Kidney (tissue), 22 donors: ENCODE measurements at places on chromosomes 3 and 15. TPM values are rescaled to one million over a fixed set of nuclear protein-coding genes. Genes with fewer than 3 reads are reported as not detected.

The SCAANT1 gene
- polyA plus RNA-seq = not detected

The PLCH1 gene
- 1.6 TPM for polyA plus RNA-seq

The LPP gene
- polyA plus RNA-seq = 6.7 TPM

The MFN1 gene
- 16.6 TPM for polyA plus RNA-seq

The PRSS50 gene
- polyA plus RNA-seq = 0.19 TPM

The COMMD4 gene
- polyA plus RNA-seq = 162 TPM

The TMCO5A gene
- not detected for polyA plus RNA-seq

The COLQ gene
- polyA plus RNA-seq = 1.2 TPM

DNA sequence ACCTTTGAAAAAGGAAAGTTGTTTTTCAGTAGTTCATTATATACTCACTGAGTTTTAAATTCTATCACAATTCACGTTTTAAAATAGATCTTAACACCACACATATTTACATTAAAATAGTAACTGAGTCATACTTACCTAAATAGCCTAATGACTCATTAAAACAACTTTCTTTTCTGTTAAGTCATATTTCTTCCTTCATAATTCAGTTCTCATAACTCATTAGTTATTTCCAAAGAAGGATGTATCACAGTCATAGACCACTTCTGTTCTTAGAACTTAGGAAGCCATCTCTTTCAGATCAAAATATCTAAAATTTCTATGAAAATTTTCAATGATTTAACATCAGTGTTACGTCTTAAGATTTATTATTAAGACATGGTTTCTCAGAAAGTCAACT lies 885.9 kb downstream of the FHIT start:
- DNase-seq = no peak

DNA sequence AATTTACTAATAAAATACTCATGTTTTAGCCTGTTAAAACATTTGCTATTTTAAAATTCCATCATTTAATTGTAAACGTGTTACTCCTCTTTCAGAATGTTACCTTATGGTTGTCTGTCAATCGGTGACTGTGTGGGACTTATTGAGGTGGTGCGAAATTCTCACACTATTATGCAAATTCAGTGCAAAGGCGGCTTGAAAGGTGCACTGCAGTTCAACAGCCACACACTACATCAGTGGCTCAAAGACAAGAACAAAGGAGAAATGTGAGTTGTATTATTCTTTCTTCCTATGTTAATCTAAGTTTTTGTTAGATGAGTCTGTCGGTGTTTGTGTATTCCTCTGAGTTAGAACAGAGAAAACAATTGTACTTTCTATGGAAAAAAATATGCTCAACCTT lies 21.7 kb downstream of the KCNMB3 start:
- DNase-seq = no peak

DNA sequence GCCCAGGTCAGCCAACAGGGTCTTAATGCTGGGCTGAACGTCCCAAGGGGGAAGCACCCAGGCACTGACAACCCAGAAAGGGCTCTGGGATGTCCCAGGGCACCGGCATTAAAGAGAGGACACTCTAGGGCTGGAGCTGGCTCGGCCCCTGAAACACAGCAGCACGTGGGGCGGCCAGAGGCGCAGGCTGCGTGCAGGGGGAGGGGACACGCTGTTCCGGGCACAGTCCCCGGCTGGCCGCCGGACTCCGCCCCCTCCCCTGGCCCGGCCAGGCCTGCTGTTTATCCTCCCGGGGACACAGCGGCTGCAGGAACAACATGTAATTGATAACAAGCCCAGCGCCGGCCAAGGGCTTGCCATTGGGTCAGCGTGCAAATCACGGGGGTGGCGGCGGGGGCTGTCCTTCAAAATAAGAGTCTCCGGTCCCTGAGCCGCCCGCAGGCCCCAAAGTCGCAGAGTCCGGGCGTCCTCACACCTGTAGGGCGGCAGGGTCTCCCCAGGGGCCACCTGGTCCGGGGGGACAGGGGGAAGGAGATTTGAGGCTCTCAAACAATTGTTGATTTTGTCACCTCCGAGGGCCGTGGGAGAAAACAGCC lies 1.3 kb downstream of the KLF15 start:
- peak; percentile 82 for DNase-seq

GRCh38 chr3:8278448-8278847 lies 223.2 kb upstream of the LMCD1 start:
- DNase-seq = no peak

DNA sequence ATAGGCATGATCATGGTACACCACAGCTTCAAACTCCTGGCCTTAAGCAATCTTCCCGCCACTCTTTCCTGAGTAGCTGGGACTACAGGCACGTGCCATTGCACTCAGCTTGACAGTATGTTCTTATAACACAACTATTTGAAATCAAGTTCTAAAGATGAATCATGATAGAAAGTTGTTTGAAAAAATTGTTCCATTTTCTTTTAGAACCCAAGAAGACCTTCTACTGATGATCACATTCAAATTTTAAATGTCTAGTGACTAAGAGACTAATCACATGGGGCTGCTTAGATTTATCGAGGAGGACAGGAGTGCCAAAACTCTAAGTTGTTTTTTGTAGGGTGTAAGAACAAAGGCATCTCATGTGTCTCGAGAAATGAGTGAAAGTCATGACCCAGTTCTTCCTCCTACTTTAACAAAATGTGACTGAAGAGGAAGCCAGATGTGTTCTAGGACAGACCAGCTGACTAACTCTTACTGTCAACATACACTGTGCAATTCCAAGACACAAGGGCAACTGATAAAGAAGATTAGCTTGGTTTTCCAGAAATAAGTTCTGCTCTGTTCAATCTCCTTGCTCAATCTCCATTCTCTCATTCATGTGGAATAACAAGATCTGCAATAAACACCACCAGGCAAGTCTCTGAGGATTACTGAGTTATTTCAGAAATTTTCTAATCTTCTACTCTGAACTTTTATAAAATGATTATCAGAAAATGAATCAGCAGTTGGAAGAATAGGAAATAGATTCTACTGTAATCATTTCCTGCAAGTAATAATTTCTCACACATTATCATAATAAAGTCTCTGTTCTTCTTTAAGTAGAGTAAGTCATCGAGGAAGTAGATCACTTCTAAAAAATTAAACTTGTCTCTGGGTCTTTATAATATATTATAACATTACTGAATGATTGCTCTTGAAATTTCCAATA lies 122.6 kb upstream of the CCNL1 start:
- no peak for DNase-seq

GRCh38 chr3:55516392-55517030 lies 29.4 kb upstream of the WNT5A start:
- DNase-seq = no peak

- peak; percentile 8 for DNase-seq
Observed at GRCh38 chr3:195580744-195581443, 2.8 kb downstream of the APOD start.

DNA sequence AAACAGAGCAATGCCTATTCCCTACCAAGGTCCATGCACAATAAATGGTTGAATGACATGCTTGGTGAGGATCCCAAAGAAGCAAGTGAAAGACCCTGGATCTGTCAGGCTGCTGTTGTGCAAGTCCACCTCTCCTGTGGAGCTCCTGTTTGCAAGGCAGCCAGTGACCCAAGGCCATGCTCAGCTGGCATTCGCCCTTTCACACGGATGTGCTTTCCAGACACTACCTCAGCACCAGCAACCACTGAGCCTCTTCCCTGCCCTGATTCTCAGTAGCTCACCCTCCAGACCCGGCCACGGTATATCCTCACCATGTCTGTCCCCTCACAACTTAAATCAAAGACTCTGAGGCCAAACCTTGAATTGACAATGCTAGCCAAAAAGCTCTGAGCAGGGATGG lies 23.3 kb downstream of the WWTR1 start:
- DNase-seq = no peak

GRCh38 chr15:44968475-44968874 lies 12.0 kb downstream of the TERB2 start:
- no peak for DNase-seq

- DNase-seq = no peak
Observed at GRCh38 chr3:108209579-108209978, 12.6 kb downstream of the IFT57 start.

DNA sequence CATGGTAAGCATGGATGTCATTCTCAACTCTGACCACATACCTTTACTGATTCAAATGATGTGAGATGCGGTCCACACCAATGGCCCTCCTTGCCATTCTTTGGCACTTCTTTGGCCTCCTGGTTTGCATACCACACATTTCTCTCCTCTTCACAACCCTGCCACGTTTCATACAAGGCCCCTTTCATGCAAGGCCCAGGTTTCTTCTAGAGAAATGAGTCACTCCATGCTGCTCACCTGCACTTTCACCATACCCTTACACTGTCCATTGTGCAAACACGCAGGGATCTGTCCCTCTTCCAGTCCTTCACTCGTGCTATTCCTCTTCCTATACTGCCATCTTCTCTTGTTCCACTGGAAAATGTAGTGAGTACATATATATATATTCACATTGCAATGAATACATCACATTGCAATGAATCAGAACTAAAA lies 24.4 kb upstream of the SLC24A5 start:
- no peak for DNase-seq

GRCh38 chr3:42441791-42442190 lies 31.4 kb upstream of the LYZL4 start:
- DNase-seq = no peak

DNA sequence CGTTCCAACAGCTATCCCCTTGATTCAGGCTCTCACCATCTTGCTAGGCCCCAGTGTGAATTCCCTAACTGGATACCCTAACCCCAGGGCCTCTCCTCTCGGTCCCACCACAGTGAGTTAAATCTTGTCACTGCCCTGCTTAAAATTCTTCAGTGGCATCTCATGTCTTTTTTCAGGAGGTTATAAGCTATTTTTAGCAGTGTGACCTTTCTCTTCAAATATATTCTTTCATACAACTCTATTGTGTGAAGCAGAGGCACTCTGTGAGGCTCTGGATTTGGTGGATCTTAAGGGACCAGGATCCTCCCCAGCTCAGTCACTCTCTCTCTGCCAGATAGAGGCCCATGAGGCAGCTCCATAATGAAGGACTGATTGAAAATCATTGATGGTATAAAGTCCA lies 760.4 kb downstream of the NTRK3 start:
- DNase-seq = no peak

- DNase-seq = no peak
Observed at GRCh38 chr15:53564647-53565046, 194.8 kb downstream of the WDR72 start.

DNA sequence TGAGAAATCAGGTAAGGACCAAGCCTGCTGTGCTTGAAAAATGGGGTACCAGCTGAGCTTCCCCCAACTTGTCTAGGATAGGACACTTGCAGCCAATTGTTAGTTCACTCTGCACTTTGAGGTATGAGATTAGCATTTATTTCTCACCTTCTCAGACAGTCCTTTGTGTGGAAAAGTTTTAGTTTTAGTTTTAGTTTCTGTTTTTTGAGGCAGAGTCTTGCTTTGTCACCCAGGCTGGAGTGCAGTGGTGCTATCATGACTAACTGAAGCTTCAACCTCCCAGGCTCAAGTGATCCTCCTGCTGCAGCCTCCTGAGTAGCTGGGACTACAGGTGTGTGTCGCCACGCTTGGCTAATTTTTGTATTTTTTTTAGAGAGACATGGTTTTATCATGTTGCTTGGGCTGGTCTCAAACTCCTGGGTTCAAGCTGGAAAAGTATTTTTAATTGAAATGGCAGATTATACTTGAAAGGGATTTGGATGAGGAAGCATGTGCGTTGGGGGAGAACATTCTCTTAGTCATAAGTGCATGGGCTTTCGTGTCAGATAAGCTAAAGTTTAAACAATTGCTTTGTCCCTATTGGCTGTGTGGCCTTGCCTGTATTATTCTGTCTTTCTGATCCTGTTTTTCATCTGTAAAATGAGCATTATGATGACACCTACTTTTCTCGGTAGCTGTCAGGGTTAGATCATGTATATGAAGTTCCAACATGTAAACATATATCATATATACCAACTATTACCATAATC lies 25.2 kb upstream of the CCK start:
- no peak for DNase-seq

- no peak for DNase-seq
Observed at GRCh38 chr3:177426878-177427495, 229.7 kb upstream of the TBL1XR1 start.

GRCh38 chr15:65777053-65777452 lies 15.0 kb downstream of the DENND4A start:
- DNase-seq = no peak

DNA sequence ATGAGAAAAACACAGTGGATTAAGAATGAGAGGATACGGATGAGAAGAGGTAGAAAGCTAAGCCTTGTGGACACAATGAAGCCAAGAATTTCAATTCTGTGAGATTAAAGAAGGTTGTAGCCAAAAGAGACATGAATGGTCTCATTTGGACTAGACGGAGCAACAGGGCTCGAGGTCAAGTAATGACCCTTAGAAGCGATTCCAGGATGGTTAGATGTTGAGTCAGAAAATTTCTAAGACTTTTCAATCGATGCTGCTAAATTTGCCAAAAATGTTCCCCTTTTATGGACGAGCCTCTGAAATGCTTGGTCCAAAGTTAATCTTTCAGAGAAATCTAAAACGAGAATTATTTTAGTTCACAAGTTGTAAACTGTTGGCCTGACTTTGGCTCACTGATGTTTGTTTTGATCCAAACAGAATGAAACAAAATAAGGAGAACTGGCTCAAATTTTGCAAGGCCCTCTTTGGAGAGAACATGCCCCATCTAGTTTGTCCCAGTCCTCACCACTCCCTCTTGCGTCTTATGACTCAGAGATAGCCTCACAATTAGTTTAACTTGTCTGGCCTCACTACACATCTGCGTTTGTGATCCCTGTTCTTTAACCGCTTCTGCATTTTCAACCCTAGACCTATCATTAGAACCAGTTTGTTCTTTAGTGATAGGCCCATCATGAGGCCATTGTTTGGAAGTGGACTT lies 235.5 kb downstream of the PDZRN3 start:
- DNase-seq = no peak

DNA sequence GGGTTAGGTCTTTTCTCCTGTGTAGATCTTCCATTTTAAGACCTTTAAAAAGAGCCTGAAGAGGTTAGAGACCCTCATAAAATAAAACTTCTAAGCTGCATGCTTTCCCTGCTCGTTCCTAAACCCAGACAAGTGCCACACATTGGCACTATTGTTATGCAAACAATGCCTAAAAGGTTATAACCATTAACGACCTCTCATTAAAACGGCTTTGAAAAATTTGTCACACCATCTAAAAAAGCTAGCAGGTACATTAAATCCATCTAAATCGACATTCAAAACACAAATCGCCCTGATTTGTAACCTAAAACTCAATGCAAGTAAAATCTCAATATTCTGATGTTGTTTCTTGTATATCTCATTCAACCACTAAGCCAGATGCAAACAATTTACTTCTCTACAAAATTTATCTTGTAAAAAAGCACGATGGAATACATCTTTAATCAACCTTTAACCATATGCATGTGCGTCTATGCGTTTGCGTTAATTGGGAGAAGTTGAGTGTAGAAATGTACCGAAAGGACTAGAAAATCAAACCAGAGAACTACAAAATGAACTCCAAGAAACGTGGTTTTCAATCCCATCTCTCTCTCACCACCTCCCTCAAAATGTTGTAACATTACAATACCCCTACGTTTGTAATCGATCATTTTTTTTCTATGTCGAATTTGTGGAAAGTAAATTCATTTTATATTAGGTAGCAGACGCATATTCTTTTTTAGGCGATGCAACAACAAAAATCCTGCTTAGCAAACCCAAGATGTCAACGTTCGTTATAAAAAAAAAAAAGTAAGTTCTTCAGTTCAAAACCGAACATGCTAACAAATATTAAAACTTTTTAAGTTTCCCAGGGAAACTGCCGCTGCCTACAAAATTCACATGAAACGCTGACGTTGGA lies 1.2 kb downstream of the ALDH1A2 start:
- DNase-seq = no peak
